ENCODE measurements at places on chromosomes 11 and 22.
A peak's percentile ranks its signal among the peaks of the same experiment; 100 is the strongest.

GRCh38 chr11:130655300-130655699 lies 206.9 kb downstream of the ADAMTS15 start:
- DNase-seq: no peak

DNA sequence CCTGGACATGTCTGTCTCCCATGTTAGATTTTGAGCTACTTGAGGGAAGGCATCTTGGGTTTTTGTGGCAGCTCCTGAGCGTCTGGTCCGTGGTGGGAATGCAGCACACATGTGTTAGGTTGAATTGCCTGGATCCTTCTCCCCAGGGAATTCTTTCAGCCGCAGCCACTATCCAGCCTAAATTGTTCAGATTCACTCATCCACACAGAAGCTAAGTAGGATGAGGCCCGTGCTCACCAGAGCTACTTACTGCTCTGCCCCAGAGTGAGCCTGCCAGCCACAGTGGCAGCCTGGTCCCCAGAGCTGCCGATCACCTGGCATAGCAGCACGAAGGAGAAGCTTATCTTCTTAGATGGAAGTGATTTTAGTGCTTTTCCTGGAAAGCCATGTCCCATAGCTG lies 34.4 kb upstream of the SORL1-AS1 start:
- no peak for DNase-seq

GRCh38 chr11:93613231-93613831 lies 48.2 kb upstream of the CEP295 start:
- no peak for DNase-seq

- no peak for DNase-seq
Measured at GRCh38 chr11:117631336-117632140, 165.5 kb downstream of the DSCAML1 start.

DNA sequence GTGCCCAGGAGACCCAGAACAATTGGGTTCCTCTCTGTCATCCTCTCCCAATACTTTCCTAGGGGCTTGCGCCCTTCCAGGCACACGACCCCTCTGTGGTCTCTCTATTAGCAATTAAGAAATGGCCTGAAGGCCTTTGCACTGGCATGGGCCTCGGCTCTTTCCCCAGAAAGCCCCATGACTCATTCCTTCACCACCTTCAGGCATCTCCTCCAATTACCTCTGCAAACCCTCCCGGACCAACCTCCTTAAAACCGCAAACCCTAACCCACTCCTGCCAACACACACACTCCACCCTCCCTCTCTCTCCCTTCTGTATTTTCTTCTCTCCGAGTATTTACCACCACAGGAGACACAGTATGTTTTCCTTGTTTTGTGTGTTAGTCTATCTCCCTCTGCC lies 36.7 kb downstream of the LARGE1 start:
- no peak for DNase-seq

DNA sequence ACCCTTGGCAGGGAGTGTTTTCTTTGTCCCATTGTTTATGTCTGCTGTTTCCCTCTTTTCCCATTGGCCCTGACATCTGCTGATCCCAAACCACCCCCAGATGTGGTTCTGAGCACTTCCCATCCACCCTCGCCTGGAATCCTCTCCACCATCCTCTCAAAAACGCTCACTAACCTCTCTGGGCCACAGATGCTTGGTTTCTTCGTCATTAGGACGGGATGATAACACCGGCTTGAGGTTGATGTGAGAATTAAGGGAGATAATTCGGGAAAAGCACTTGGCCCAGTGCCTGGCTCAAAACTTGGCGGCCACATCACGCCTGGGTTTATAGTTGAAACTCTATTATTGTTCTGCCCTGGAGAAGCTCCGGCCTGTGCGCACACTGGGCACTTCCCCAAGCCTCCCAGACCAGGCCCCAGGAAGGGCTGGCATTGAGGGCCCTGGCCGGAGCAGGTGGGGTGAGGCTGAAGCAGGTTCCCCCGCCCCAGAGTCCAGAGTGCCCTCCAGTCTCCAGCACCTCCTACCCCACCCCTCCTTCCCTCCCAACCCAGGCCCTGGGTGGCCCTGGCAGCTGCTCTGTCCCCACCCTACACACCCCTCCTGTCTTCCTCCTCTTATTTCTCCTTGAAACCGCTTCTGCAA lies 63.7 kb downstream of the CYTH4 start:
- peak; percentile 83 for DNase-seq

DNA sequence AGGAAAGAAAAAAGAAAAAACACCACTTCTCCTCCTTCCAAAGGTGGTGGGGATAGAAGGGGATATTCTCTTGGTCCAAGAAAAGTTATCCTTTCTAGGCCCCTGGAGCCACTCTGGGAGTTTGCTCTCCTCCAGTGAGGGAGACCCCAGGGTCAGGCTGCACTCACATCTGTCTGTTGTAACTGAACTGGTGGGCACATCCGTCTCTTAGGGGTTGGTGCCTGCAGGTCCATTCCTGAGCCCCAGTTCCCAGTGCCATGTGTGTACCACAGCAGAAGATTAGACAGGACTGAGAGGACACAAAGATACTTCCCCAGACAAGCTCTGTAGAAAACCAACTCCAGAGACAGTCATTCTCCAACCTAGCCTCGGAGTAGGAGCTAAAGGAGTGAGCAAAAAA lies 3.1 kb upstream of the ATG2A start:
- no peak for DNase-seq

- DNase-seq: no peak
Measured at GRCh38 chr11:60511393-60511792, 3.8 kb upstream of the MS4A13 start.

DNA sequence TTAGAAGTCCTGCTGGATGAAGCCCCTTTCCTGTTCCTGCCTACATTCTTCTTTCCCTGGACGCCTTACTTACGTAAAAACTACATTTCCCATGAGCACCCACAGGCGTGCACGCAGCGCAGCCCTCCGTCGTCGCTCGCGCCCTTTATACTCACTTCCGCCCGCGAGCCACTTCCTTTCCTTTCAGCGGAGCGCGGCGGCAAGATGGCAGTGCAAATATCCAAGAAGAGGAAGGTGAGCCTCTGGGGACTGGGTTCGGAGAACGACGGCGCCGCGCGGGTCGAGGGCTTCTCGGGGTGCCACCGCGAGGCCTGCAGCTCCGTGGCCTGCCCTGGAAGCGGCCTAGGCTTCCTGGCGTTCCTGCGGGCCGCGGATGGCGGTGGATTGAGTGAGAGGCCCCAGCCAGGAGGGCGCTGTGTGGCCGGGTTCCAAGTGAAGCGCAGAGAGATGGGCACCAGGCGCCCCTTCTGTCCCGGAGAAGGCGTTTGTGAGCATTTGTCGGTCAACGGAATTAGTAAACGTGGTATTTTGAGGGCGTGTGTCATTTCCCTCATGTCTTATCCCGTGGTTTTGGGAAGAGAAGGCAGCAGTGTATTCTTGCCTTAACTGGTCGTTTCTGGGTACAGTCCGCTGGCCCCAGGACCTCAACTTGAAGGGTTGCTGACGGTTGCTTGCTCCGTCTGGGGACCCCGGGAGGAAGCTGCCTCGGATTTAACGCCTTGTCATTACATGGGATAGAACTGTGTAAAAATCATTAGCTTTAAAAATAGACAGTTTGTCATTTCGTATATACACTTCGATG lies at the start of gene RPS3:
Gene RPS3 (plus strand): TSS at position 175 of the 802 bp plus-strand sequence. CDS start 30 bp downstream, at position 205.
- DNase-seq: peak; percentile 93

DNA sequence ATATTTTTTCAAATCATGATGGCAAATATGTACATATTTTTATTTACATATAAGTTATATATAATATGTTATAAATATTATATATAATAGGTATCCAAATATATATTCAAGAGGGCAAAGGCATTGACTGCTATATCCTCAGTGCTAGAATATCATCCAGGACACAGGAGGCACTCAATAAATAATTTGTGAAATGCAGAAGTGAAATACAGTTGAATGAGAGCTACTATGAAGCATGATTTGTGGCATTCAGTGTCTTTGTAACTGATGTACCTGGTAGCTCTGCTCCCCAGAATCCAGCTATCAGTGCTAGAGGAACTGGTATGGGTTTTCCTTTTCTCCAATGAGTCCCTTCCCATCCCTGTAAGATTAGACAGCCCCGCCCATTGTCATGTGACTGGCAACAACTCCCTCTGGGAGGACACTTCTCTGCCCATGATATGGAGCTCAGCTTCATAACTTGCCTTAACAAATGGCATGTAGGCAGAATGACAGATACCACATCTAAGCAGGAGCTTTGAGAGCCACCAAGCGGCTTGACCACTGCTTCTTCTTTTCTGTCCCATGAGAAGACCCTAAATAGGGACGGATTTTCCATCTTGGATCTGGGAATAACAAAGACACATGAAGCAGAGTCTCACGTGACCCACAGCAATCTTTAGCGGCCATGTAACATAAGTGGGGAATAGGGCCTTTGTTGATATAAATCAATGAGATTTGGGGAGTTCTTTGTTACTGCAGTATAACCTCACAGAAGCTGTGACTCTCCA lies 10.2 kb upstream of the CD82 start:
- DNase-seq: no peak

DNA sequence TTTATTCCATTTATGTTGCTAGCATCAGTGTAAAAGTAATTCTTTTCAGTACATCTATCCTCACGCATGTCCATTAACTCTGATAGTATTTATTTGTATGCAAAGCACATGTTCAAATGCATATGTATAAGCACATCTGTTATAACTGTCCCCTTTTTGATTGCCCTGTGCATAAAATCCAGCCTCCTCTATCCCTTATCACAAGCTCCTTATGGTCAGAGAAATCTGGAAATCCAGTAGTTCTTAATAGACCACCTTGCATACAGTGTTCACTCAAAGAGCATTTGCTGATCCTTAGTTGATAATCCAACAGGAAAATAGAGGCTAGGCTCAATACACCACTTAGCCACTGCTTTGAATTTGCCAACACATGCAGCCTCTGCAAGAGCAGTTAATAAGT lies 443.5 kb downstream of the AASDHPPT start:
- DNase-seq: no peak

DNA sequence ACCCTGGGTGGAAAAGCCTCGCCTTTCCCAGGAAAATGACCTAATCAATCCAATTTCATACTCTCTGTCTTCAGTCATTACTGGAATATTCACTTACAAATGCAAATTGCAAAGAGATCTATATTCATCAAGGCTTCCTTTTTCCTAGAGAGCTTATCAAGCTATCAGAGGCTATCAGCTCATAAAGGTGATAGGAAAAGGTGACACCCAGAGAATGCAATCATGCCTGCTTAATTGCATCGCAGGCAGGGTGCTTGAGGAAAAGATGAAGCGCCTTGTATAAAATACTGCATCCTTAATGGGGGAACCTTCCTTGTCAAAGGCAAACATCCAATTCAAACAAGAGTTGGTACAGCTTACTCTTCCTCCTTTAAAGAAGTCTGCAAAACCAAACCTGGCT lies 59.7 kb downstream of the SHANK2 start:
- no peak for DNase-seq

DNA sequence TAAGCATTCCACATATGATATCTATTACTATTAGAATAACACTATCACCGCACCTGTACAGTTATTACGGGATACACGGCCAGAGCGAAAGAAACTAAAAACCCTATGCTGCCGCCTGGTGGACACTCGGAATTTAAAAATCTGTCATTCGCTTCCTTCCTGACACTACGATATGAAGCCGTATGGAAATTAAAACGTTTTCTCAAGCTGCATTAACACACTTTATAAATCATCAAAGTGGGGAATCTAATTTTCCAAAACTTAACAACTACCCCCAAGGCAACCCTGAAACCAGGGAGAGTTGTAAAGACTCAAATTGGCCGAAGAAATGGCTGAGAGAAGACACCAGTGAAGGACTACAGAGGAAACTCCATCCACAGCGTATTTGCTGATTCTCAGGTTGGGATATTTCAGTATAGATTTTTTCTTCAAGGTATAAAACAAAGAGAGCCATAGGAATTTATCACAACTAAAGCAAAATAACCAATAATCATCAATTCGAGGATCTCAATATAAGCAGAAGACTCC lies 1.4 kb downstream of the CCDC73 start:
- DNase-seq: peak; percentile 28

DNA sequence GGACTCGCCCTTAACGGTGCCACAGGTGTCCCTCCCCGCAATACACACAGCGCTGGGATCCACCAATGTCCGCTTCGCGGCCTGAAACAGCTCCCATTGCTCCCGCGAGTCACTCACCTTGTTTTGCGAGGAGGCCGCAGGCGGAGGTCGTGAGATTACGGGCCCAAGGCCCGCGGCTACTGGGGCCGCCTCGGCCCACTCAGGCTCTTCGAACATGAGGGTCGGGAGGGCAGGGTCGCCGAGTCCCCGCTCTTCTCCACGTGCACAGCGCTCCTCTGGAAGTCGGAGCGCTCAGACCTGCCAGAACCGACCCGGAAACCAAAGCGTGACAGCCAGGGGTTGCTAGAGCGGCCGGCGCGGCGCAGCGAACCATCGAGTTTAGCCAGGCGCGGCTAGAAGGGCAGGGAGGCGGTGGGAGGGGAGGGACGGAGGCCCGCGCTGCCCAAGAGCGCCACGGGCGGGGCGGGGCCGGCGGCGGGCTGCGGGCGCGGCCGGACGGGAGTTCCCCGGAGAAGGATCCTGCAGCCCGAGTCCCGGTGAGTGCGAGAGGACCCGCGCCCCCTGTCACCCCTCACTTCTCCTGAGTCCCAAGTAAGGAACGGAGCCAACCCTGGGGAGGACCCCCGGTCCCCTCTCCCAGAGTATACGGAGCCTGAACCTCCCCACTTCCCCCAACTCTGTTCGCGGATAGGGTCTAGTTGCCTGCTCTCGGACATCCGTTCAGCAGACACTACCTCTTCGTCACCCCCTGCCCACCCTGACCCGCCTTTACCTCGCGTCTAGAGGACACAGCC lies at the start of the genes ILK and RRP8:
Gene ILK (plus strand): TSS at position 488 of the 794 bp plus-strand sequence. CDS start 498 bp downstream, outside the sequence.
Gene RRP8 (minus strand): TSS at position 330 of the 794 bp plus-strand sequence. CDS start 114 bp downstream, at position 216.
- peak; percentile 90 for DNase-seq

- DNase-seq: no peak
Measured at GRCh38 chr11:2869561-2870427, 15.8 kb downstream of the CDKN1C start.

DNA sequence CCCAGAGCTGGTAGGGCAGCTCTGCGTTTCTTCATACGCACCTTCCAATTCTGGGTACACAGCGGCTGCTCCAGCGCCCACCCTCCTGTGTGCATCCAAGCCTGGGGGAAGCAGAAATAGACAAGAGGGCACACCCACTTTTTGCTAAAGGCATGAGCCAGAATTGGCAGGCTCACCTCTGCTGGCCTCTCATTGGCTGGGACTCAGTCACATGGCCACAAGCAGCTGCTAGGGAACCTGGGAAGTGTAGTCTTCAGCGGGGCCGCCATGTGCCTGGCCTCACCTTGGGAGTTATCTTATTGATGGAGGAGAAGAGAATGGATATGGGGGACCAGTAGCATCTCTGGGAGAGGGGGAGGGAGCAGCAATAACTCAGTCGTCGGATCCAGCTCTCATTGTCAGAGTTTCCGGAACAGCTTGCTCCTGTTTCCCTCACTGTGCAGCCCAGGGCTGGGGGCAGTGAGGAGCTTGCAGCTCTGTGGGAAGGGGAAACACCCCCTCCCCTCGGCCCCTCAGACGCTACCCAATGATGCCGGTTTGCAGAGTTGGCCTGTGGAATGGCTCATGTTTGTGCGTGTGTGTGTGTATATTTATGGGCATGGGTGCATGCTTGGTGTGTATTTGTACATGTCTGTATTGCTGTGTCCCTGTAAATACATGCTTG lies 11.8 kb upstream of the MIEF1 start:
- peak; percentile 67 for DNase-seq

- DNase-seq: no peak
Measured at GRCh38 chr11:133955081-133955891, 1.5 kb downstream of the IGSF9B start.
